ENCODE measurements at places on chromosomes 12 and 14.

GRCh38 chr14:32835924-32836323 lies 102.8 kb upstream of the NPAS3 start:
- DNase-seq: no peak

GRCh38 chr12:116537101-116537904 lies 21.9 kb upstream of the MAP1LC3B2 start:
- DNase-seq: no peak

DNA sequence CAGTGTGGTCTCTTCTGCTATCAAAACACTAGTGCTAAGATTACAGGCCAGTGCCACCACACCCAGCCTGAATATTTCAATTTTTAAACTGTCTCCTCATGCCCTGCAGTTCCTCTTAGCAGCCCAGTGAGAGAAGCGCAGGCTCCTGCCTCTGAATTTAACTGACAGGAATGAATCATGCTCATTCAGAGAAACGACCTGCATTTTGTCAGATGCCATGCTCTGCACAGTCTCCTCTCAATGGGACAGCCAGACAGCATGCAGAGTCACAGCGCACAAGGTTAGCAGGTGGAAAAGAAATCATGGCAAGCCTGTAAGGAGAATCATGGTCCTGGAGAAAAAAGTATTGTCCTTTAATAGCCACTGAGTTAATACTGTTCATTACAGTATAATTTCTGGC lies 691.0 kb upstream of the SEL1L start:
- no peak for DNase-seq

- DNase-seq: no peak
Observed at GRCh38 chr14:78141590-78141989, 28.6 kb upstream of the NRXN3 start.

GRCh38 chr12:108337235-108338223 lies 1.6 kb downstream of the CMKLR1 start:
- DNase-seq: no peak

- DNase-seq: no peak
Observed at GRCh38 chr12:11753150-11753499, 103.7 kb downstream of the ETV6 start.
